SHP77 (cell line): ENCODE measurements at places on chromosomes 3 and 15.
A peak's percentile ranks its signal among the peaks of the same experiment; 100 is the strongest.

DNA sequence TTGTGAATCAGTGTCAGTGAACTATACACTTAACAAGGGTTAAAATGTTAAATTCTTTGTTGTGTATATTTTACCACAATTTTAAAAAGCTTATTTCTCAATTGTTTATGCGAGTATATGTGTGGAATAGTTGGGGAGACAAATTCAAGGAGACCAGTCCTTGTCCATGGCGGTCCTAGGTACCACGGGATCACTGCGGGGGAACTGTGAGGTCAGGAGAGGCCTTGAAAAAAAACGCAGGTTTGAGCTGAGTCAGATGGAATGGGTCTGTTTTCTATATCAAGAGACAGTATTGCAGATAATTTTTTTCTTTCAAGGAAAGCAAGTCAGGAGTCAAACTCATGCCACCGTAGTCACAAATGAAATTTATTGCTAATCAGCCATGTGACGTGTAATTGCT is 18.5 kb downstream of the IGF1R start:
- no peak for DNase-seq

DNA sequence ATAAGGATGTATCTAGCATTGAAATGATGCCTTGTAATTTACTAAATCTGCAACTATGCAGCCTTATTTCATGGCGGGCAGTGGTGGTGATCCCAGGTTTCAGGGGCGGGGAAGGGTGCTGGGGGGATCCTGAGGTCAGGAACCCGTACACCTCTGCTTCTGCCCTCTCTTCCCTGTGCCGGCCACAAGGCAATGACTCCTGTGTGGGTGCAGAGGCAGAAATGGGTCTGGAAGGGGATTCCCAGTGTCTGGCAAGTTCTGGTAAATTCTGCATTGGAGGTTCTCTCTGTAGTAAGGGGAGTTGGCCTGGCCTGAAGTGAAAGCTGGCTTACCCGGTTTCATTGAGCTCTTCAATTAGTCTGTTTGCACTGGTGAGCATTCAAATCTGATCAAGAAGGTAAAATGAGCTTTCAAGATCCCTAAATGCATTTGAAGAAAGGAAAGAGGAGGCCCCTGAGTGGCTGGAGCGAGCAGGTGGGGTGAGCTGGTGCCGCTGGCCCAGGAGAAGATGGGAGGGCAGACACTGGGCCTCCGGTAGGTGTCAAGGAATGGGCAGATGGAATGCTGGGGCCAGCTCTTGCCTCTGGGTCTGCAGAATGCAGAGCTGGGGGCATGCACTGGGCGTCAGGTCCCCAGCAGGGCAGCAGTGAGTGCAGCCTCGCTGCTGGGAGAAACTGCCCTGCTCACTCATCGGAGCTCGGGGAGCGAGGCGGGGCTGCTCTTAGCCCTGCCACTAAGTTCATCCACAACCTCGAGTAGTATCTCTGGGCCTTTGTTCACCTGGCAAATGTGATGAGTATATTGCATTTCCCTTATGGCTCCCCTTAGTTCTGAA is 13.7 kb downstream of the NRROS start:
- DNase-seq, result no peak

GRCh38 chr3:116474801-116475200 is 29.5 kb upstream of the LSAMP start:
- DNase-seq, result no peak

DNA sequence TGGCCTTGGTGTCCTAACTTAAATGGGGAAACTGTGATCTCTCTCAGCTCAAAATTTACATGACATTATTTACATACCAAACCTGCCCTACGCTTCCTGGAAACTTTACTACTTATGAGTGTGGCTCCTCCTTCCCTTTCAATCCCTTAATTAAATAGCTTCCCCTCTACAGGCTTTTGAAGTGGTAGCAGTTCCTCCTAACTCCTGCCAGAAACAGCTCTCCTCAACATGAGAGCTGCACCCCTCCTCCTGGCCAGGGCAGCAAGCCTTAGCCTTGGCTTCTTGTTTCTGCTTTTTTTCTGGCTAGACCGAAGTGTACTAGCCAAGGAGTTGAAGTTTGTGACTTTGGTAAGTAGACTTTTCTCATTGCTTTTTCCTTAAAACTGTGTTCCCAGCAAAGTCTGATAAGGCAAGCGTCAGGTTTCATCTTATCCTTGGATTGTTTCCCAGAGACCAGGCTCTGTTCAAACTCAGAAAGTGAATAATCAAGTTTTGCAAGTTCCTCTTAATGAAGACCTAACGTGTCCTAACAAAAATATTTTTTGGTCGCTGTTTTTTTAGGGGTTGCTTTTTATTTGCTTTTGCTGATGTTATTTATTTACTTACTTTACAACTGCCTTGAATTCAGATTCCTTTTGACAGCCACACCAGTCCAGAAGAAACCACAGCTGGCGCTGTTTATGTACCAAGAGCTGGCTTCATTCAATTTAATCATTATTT is at the start of gene ACP3:
Gene ACP3, plus strand, starts transcription at position 179 of the 720 bp plus-strand sequence. Its CDS starts 50 bp downstream, at position 229.
- no peak for DNase-seq

GRCh38 chr3:123295171-123295900 is 93.6 kb downstream of the SEC22A start:
- DNase-seq, result no peak

GRCh38 chr3:194279701-194280360 is 71.3 kb downstream of the CPN2 start:
- DNase-seq, result no peak

GRCh38 chr3:19432669-19433068 is 284.4 kb downstream of the KCNH8 start:
- no peak for DNase-seq

- no peak for DNase-seq
These were observed 48.6 kb downstream of the WDR72 start for GRCh38 chr15:53710906-53711305.

- peak; percentile 70 for DNase-seq
These were observed 64.0 kb upstream of the C15orf61 start for GRCh38 chr15:67456677-67457529.

GRCh38 chr15:35833581-35833980 is 287.6 kb upstream of the DPH6 start:
- DNase-seq, result no peak

DNA sequence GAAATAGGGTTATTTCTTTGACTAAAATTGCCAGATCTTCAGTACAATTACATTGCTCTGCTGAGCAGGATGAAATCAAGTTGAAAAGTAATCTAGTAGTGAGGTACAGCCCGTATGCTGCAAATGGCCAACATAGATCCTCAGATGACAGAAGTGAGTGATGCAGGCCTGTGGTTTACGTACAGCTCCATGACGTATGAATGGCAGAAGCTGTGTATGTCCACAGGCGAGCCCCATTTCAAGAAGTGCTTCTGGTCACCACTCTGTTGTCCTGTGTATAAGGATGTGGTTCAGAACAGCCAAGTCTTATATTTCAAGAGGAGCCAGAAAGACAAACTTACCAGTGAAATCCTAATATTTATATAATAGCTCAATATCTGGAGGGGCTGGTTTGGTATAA is 9.2 kb downstream of the CD86 start:
- no peak for DNase-seq

DNA sequence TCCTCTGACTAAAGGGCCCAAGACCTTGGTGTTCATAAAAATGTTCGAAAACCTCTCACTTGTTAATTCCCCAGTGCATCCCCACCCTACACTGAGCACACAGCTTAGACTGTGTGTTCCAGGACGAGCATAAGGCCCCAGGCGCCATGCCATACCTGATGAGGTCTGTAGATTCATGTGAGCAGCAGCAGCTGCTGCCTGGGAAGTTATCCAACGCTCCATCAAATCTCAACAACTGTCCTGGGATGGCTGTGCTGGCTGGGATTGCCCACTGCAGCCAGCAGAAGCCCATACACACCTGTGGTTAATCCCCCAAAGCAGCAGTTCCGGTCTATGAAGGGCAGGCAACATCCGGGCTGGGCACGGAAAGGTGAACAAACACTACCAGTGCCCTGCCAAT is 391.2 kb downstream of the IL20RB start:
- no peak for DNase-seq

GRCh38 chr15:67190326-67190725 is 64.1 kb downstream of the AAGAB start:
- DNase-seq, result no peak

DNA sequence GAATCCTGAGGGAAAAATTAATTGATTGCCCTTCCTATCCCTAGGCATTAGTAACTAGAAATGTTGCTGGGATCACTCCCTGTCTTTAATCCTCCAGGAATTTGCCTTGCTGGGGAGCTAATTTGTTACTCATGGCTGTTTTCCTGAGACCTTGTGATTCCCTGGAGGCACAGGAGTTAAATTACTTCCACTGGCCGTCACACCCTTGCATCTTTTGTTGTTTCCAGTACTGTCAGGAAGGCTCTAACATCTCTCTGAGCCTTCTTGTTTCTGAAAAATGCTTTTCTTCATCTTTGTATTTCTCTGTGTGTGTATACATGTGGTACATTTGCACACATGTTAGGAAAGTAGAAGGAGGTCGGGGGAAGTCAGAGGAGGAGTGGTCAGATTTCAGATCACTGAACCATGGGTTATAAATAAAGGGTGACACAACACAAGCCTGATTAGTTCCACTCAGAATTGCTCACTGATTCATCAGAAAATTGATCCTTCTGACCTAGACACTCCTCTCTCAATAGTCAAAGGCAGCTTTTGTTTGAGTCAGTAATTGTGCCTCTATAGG is 23.5 kb upstream of the LRRFIP2 start:
- no peak for DNase-seq

DNA sequence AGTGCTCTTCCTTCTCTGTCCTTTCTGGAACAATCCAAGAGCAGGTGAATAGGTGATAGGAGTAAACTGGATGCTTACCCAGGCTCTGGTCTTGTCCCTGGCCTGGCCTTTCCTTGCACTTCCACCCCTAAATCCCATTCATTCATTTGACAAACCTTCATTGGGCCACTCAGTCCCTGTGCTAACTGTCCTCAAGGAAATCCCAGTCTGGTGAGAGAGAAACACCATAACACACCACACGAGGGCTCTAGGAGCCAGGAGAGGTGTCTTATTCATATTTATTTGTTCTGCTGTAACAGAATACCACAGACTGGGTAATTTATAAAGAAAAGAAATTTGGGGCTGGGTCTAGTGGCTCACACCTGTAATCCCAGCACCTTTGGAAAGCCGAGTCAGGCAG is 22.8 kb downstream of the EFCC1 start:
- DNase-seq, result no peak

- no peak for DNase-seq
These were observed 71.1 kb downstream of the CHSY1 start for GRCh38 chr15:101180620-101181307.

DNA sequence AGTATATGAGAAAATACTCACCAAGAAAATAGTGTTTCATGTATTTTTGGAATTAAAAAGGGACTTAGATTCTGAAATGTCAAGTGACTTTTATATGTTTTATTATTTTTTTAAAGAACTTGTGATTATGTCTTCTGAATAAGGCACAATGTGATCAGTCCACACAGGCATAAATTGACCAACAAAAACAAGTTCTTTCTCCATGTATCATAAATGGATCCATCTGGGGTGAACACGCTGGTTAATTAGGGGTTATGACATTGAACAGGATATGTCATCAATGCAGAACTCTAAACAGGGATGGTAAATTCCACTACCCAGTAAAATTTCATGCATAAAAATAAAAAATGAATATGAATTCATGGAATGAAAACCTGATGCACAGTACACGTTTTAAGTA is 31.3 kb upstream of the PIK3CA start:
- DNase-seq, result no peak

DNA sequence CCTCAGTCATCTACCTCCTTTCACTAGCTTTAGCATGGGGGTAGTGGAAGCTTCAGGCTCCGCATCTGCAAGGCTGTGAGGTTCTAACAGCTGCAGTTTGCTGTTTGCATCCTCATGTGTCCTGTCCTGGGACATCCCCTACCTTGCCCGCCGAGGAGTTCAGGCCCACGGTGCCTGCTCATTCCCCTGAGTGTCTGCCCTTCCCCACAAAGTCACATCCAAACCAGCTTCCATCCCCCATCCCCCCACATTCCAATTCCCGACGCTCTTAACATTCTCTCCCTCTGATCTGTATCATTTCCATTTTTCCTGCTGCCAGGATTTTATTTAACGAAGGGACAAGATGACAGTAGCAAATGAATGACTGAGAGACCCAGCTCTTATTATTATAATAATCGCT is 43.8 kb downstream of the HRH1 start:
- DNase-seq, result no peak

DNA sequence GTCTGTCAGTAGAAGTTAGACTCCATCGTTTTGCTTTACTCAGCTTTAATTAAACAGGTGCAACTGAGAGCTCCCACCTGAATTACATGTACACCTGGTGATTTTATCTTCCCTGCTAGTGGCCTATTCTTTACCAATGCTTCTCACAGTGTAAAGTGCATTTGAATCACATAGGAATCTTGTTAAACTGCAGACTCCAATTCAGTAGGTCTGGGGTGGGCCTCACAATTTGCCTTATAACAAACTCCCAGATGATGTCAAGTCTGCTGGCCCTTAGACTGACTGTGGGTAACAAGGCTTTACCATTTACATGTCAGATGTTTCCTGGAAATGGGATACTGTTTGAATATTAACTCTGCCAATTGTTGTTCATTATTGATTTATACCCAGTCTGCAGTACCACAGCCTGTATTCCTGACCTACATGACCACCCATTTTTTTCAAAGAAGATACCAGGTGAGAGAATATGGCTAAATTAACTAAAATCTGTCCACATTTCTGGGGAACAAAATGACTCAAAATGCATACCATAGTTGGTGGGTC is 37.2 kb downstream of the CMSS1 start:
- DNase-seq, result no peak
